HCT116 (cell line): ENCODE measurements at places on chromosomes 5 and 9. TPM values are rescaled to one million over a fixed set of nuclear protein-coding genes. Genes with fewer than 3 reads are reported as not detected.

Gene LIFR
- 10.6 TPM for total RNA-seq

Gene FOXD4L3
- total RNA-seq, result 0.25 TPM

Gene SMAD5
- total RNA-seq, result 64.3 TPM

Gene FAT2
- 0.05 TPM for total RNA-seq

DNA sequence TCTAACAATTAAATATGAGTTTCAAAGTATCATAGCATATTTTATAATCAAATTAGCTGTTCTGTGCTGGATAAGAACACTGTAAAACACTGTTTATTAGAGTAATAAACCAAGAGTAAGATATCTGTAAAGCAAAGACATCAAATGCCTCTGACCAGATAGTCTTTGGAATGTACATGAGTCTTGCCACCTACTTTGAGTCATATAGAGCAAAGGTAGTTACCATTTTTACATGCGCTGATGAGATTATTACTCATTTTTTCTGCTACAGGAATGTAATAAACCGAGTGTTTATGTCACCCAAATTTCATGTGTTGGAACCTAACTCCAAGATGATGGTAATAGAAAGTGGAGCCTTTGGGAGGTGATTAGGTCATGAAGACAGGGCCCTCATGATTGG is 654.5 kb downstream of the CETN3 start:
- H3K36me3 ChIP-seq, result no peaks in the 10 kb centered on the region
- H3K4me1 ChIP-seq, result no peaks in the 10 kb centered on the region
- no peak overlapping the region for H3K27ac ChIP-seq
- no peaks in the 10 kb centered on the region for H3K27me3 ChIP-seq
- no peak for DNase-seq
- no peak overlapping the region for H3K4me3 ChIP-seq

DNA sequence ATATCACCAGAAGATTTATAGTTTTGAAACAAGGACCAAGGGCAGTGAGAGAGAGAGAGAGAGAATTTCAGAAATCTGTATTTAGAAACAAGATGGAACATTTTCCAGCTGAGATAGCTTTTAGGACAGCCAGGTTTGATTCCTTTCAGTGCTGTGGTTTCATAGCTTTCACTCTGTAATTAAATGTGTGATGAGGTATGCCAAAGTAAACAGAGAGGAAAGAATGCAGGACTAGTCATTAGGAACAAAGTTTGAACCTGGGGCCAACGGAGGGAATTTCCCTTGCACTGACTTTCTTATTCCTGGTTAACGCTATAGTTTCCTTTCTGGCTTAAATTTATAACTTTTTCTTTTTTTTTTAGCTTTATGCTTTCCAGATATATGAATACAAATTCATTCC is 10.0 kb upstream of the CCL28 start:
- no peaks in the 10 kb centered on the region for H3K27me3 ChIP-seq
- no peak overlapping the region for H3K4me3 ChIP-seq
- DNase-seq, result no peak

GRCh38 chr9:128406848-128407391 is 13.7 kb upstream of the CERCAM start:
- DNase-seq, result no peak
- no peak overlapping the region for H3K4me3 ChIP-seq
- no peaks in the 10 kb centered on the region for H3K27me3 ChIP-seq

GRCh38 chr5:73280821-73281746 is 108.1 kb downstream of the TMEM174 start:
- H3K27me3 ChIP-seq, result no peaks in the 10 kb centered on the region
- no peaks in the 10 kb centered on the region for H3K36me3 ChIP-seq
- DNase-seq, result peak; percentile 18
- peaks cover 15% of the 10 kb centered on the region for H3K4me1 ChIP-seq
- no peak overlapping the region for H3K27ac ChIP-seq
